ENCODE measurements at places on chromosomes 3 and 15.

DNA sequence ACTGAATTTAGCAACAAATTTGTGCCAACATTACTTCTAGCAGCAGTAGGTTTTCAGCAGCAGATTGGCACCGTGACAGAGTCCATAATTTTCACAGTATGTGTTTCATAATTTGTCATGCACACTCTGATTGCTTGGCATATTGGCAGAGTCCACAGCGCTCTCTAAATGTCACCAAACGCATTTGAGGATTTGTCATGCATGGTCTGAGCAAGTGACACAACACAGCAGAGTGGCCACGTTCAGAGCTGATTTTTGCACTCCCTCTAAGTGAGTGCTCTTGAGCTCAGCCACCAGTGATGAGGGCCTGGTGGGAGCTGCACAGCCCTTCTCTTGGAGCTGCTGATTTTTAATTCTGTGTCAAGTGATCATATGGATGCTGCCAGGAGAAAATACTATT, 1270.8 kb downstream of the ROBO1 start:
- DNase-seq, result no peak

DNA sequence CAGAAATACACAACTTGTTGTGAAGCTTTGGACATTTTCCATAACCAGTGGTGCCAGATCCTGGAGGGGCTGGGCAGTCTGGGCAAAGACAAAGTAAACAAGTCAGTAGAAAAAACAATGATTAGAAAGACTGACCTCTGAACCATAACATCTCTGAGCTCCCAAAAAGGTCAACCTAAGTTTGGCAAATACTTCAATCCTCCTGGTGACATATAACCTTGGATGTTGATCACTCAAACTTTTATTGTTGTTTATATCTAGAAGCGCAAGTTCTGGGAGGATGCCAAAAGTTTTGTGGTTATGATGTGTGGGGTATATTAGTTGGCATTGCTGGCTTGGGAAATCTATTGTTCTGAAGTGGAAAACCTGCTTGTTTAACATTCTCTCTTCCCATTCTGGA, 257.7 kb downstream of the DIPK2A start:
- DNase-seq, result no peak

DNA sequence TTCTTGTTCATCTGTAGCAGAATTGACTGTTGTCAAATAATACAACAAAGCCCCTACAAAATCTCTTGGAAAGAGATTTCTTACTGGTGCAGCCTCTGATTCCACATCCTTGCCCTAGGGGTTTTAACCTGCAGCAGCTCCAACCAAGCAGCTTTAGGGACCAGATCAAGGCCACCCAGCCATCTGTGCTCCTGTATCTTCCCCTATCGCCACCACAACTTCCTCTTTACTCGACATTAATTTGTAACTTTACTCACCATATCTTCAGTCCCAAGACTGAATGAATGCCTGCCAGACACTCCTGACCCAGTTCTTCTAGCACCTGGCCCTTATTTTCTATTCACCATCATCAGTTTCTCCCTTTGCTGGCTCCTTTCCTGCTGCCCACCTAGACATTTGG, 156.6 kb upstream of the IL12A start:
- DNase-seq, result peak; percentile 84

DNA sequence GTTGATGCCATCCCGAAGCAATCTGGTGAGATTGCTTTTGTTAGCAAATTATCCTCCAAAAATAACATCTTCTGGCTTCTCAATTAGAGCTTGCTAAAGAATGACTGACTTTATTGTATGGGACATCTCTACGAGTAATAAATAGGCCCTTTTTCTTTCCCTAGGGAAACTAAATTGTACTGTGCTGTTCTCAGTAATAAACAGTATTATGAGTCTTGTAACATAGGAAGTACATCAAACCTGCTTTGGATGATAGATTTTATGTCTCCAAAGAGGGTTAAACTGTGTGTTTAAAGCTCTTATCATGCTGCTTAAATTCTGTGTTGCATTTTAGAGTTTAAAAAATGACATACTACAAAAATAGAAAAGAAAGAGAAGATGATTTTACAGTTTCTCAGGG, 153.4 kb upstream of the THRB start:
- no peak for DNase-seq

- peak; percentile 89 for DNase-seq
Observed at GRCh38 chr3:193842029-193842798, 249.2 kb downstream of the OPA1 start.

GRCh38 chr3:37701734-37702433, 159.8 kb upstream of the CTDSPL start:
- no peak for DNase-seq

DNA sequence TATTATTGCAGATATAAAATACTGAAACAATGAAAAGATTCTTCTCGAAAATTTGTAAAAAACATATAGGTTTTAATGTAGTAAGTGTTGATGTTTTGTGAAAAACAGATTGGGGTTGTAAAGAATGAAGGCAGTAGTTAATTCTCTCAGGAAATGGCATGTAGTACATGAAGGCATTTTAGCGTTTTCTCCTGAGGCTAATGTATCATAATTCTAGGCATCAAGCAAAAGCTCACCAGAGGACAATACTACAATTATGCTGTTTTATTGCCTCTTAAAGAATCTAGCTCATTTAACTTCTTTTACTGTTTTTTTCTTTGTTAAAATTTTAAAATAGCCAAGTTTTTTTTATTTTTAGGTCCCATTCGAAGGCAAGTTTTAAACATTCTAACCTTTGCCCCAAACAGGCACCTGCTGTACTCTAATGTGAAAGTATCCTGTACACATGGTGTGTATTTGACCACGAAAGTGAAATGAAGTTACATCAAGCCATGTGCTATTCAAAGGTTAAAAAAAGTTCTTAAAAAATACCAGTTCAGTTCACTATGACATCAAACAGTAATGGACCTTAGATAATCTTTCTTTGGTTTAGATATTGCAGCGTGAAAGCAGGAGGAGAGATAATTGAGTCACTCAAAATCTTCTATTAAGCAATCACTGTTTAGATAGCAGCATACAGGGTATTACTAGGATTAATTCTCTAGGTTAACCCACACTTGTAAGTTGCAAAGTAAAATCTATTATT, 163.6 kb downstream of the ECT2 start:
- no peak for DNase-seq

All from Kasumi-1 (cell line).